ENCODE measurements at places on chromosomes 11 and 22. TPM values are rescaled to one million over a fixed set of nuclear protein-coding genes. Genes with fewer than 3 reads are reported as not detected.

OR52B6 gene
- total RNA-seq: not detected

DDI1 gene
- not detected for total RNA-seq

OR52I2 gene
- total RNA-seq: not detected

DNA sequence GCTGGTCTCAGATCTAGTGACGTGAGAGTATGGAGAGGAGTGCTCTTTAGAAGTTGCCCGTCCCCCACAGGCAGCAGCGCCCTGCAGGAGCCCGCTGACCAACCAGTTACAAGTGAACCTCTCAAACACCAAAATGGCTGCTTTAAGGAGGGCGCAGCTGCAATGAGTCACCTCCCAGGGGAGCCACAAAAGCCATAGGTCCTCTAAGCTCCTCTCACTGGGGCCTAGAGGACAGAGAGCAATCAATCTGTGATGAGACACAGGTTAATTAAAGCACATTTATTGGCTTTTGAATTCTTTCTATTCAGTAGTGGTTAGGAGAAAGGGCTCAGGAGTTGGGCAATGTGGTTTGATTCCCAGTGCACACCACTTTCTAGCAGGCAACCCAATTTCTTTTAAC lies 15.5 kb upstream of the RAPSN start:
- no peak for DNase-seq

- no peak for DNase-seq
Measured at GRCh38 chr11:48088682-48089050, 108.3 kb downstream of the PTPRJ start.

- DNase-seq: no peak
Measured at GRCh38 chr11:76835036-76835435, 25.7 kb upstream of the ACER3 start.

Measured in M059J (cell line).